ENCODE measurements at places on chromosomes 7 and 10. TPM values are rescaled to one million over a fixed set of nuclear protein-coding genes. Genes with fewer than 3 reads are reported as not detected.

AGR3 gene
- not detected for total RNA-seq

DNA sequence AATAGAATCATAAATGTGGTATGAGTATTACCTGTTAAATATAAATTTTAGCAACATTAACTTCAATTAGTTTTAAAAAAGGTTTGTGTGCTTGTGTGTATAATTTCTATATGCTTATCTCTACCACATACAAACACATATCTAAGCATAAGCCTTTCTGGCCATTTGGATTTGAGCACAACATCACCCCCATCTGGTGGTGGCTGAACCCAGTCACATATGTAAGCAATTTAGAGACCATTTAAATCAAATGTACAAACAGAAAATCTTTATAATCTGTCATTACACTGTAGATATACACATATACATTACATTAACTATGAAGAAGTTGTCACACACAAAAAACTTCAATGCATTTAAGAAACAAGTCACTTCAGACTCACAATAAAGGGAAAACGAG lies 31.7 kb downstream of the GPR22 start:
- H3K27ac ChIP-seq = no peak overlapping the region
- no peaks in the 10 kb centered on the region for H3K27me3 ChIP-seq
- H3K4me1 ChIP-seq = no peaks in the 10 kb centered on the region
- H3K36me3 ChIP-seq = no peaks in the 10 kb centered on the region

PKD2L1 gene
- not detected for total RNA-seq

- H3K27ac ChIP-seq = peak overlapping the region; percentile 59
- peaks cover 6% of the 10 kb centered on the region for H3K4me1 ChIP-seq
- peak; percentile 82 for DNase-seq
Measured at GRCh38 chr10:119441151-119441821, 101.2 kb downstream of the RGS10 start.

DNA sequence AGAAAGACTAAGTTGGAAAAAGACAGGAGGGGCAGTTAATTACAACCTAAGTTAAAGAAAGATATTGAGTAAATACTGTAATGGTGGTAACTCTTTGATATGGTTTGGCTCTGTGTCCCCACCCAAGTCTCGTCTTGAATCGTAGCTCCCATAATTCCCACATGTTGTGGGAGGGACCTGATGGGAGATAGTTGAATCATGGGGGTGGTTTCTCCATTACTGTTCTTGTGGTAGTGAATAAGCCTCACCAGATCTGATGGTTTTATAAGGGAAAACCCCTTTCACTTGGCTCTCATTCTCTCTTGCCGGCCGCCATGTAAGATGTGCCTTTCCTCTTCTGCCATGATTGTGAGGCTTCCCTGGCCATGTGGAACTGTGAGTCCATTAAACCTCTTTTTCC lies 143.8 kb downstream of the GRK5 start:
- H3K36me3 ChIP-seq = no peaks in the 10 kb centered on the region
- H3K4me1 ChIP-seq = peaks cover 45% of the 10 kb centered on the region
- no peaks in the 10 kb centered on the region for H3K27me3 ChIP-seq
- no peak for DNase-seq
- peak overlapping the region; percentile 71 for H3K27ac ChIP-seq
- no peak overlapping the region for H3K4me3 ChIP-seq

- DNase-seq = no peak
- H3K27me3 ChIP-seq = no peaks in the 10 kb centered on the region
- no peak overlapping the region for H3K4me3 ChIP-seq
- no peaks in the 10 kb centered on the region for H3K4me1 ChIP-seq
- H3K36me3 ChIP-seq = no peaks in the 10 kb centered on the region
Measured at GRCh38 chr10:122348935-122349361, 25.6 kb upstream of the PLEKHA1 start.

Data from sigmoid colon (tissue), 7 donors.